Left lobe of liver (tissue), 2 donors: ENCODE measurements at places on chromosomes 2 and 18. TPM values are rescaled to one million over a fixed set of nuclear protein-coding genes. Genes with fewer than 3 reads are reported as not detected.

Gene RIT2
- not detected for total RNA-seq

Gene RASGRP3
- 3.8 TPM for total RNA-seq

Gene DSC2
- 4.6 TPM for total RNA-seq

Gene SPEG
- 1.5 TPM for total RNA-seq

DNA sequence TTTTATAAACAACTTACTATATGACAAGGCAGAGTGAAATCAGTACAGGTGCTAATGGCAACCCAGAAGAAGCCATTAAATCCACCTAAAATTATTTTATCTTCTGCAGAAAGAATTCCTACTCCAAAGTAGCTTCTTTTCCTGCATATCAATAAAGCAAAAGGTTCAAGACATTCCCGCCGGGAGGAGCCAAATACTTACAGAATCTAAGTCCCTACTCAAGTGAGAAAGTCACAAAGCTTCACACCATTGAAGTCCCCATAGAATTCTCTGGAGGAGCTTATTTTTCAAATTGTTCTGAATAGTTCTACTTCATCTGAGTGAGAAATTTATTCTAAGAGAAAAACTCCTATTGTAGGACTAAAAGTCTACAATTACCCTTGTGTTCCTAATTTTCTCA, 233.7 kb upstream of the HNRNPA3 start:
- DNase-seq, result no peak

GRCh38 chr2:128949360-128949759, 630.7 kb upstream of the HS6ST1 start:
- no peak for DNase-seq

- DNase-seq, result peak; percentile 27
Observed at GRCh38 chr2:236862961-236863728, 222.5 kb upstream of the COPS8 start.

GRCh38 chr2:179447421-179447820, 182.8 kb upstream of the SESTD1 start:
- DNase-seq, result no peak

- DNase-seq, result no peak
Observed at GRCh38 chr2:214960677-214961076, 151.2 kb upstream of the BARD1 start.

DNA sequence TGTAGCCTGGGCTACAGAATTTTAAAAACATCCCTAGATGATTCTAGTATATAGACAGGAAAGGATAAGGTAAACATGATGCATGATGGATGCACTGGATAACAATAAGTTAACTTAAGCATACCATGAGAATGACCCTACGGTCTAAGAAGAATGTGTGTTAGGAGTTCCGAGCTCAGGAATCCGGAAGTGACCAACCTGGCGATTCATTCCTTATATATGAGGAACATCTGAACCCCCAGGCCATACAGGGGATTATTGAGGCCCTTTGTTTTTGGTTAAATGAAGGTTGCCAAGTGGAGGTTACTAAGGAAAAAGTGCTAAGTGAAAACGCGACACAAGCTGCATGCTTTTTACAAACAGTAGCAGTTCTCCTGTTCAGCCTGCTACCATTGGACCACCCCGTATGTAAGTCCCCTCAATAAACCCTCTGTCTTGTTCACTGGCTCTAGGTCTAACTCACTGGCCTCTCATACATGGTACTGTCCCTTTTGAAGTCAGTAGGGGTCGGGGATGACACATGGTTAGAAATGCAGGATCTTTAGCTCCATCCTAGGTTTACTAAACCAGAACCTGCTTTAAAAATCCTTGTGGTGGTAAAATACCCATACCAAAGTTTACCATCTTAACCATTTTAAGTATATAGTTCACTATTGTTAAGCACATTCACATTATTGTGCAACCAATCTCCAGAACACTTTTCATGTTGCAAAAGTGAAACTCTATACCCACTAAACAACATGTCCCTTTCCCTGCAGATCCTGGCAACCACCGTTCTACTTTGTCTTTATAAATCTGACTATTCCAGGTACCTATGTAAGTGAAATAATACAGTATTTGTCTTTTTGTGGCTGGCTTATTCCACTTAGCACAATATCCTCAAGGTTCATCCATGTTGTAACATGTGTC, 111.0 kb upstream of the MAP4K3 start:
- DNase-seq, result no peak

DNA sequence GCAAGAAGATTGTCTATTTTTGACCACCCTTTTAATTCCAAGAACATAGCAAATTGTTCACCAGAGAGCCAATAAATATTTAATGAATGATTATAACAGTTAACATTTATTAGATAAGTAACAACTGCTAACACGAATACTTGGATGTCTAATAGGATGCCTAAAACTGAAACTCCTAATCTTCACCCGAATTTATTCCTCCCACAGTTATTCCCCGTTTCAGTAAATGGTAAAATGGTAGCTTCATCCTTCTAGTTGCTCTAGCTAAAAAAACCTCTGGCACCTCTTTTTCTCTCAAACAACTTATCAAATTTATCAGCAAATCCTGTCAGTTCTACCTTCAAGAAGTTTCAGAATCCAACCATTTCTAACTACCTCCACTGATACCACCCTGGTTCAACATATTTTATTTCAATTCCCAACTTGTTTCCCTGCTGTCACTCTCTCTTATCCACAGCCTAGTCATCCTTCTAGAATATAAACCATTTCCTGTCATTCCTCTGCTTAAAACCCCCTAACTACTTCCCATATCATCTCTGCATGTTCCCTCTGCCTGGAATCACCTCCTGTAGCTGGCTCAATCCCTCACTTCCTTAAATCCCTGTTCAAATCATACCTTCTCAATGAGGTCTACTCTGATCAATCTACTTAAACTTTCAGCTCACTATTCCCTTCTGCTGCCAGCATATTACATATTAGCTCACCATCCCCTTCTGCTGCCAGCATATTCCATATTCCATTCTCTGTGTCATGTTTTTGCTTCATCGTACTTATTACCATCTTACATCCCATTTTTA, 93.8 kb downstream of the ROCK2 start:
- no peak for DNase-seq
